Activated naive CD8-positive, alpha-beta T cell treated with anti-CD3 and anti-CD28 coated beads, Interleukin-2, amount 50 U/mL, for 24 hours (primary cell): ENCODE measurements at places on chromosomes 12 and 14.

- no peaks in the 10 kb centered on the region for H3K36me3 ChIP-seq
- H3K27ac ChIP-seq = no peak overlapping the region
- H3K27me3 ChIP-seq = no peaks in the 10 kb centered on the region
- no peak overlapping the region for H3K4me3 ChIP-seq
Measured at GRCh38 chr12:117714203-117714602, 254.6 kb downstream of the KSR2 start.

DNA sequence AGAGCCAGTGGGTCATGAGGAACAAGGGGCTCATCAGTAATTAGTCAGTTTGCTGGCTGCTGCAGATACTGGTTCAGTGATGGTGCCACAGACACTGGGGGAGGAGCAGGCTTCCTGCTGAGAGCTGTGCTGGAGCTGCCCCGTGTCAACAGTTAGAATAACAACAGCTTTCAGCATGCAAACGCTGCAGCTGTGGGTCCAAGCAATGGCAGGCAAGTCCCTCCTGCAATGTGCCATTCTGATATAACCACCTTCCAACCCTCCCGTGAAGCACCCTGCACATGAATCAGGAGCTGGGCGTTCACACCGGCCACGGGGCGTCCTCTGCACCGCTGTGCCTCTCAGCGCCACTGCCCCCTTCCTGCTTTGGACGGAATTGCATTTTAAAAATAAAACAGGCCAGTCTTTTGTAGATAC is 258.4 kb upstream of the SFSWAP start:
- H3K4me3 ChIP-seq = no peak overlapping the region
- no peak overlapping the region for H3K27ac ChIP-seq
- peaks cover 3% of the 10 kb centered on the region for H3K27me3 ChIP-seq
- peak; percentile 35 for DNase-seq

DNA sequence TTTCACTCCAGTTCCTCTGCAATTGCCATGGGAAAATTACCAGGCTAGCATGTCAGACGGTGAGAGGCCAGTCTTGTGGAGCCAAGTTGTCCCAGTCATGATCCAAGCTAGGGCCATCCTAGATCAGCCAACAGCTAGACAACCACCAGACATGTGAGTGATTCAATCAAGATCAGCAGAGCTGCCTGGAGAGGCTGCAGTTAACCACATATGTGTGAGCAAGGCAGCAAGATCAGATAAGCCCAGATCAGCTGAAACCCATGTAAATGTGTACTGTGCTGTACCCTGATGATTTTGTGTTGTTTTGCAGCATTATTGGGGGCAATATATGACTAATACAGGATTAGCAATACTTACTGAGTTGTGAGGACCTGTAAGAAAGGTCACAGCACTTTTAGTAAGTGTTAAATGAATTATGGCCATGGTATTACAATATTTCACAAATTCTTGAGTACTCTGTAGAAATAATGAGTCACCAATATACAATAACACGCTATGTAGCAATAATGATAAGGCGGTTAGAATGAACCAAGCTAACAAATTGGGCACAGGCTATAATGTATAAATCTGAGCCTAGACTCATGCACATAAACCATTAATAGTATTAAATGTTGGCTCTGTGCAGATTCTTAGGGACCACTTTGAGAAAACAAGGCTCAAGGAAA is 91.4 kb downstream of the SUDS3 start:
- no peak overlapping the region for H3K27ac ChIP-seq
- no peak for DNase-seq
- no peaks in the 10 kb centered on the region for H3K27me3 ChIP-seq
- H3K4me1 ChIP-seq = no peaks in the 10 kb centered on the region
- no peak overlapping the region for H3K4me3 ChIP-seq
- H3K36me3 ChIP-seq = no peaks in the 10 kb centered on the region

GRCh38 chr14:49545716-49546115 is 40.5 kb downstream of the RPS29 start:
- H3K4me1 ChIP-seq = no peaks in the 10 kb centered on the region
- H3K27ac ChIP-seq = no peak overlapping the region
- H3K36me3 ChIP-seq = no peaks in the 10 kb centered on the region
- DNase-seq = no peak

GRCh38 chr12:68508576-68508975 is 102.1 kb upstream of the RAP1B start:
- no peaks in the 10 kb centered on the region for H3K27me3 ChIP-seq
- H3K36me3 ChIP-seq = no peaks in the 10 kb centered on the region
- H3K4me3 ChIP-seq = no peak overlapping the region
- no peak for DNase-seq

DNA sequence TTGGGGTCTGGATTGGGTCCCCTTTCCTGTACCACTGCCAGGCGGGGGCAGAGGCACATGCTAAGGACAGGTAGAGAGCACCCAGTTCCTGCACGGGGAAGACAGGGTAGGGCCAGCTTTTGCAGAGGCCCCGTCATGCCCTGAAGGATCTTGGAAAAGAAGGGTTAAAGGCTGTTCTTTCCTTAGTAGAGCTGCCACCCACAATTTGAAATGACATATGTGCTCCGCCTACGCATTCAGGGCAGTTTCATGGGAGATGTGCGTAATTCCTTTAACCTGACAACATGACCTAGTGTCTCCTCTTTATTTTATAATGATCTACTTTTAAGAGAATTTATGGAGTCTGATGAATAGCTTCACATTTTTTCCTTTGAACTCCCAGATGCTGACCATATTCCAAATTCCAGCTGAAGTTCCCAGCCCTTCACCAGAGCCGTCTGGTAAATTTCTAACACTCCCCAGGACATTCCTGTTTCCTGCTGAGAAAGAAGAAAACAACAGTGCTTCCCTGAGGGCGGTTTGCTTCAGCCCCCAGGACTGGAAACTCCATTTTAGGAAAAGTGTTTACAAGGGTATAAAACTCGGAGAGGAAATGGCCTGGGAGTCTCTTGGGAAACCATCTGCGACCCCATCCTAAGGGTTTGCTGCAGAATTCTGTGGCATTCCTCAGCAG is 58.9 kb upstream of the PLEKHG3 start:
- no peak for DNase-seq
- no peak overlapping the region for H3K27ac ChIP-seq
- H3K27me3 ChIP-seq = peaks cover 5% of the 10 kb centered on the region
- no peaks in the 10 kb centered on the region for H3K36me3 ChIP-seq

DNA sequence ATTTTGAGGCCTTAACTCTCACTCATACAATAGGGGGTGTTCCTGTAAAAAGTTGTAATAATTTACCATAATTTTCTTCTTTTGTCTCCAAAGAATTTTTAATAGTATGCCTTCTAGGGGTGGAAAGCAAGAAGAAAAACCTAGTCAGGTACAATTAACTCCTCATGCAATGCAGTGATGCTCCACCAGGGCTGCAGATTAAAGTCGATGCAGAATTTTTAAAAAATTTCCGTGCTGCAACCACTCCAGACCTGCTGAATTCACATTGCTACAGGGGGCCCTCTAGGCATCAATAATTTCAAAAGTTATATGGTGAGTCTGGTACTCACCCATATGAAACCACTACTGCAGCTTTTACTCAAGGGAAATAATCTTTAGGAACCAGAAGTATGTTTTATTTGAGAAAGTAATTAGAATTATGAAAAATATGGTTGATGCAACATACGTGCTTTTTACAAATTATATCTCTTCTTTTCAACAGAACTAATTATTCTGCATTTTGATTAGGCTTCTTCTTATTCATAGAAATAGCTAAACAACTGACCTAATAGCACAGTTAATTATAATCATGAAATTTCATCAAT is 353.2 kb downstream of the BCAT1 start:
- H3K27ac ChIP-seq = no peak overlapping the region
- peaks cover 8% of the 10 kb centered on the region for H3K27me3 ChIP-seq
- H3K36me3 ChIP-seq = no peaks in the 10 kb centered on the region
- H3K4me3 ChIP-seq = no peak overlapping the region
- DNase-seq = no peak
- H3K4me1 ChIP-seq = peaks cover 12% of the 10 kb centered on the region

DNA sequence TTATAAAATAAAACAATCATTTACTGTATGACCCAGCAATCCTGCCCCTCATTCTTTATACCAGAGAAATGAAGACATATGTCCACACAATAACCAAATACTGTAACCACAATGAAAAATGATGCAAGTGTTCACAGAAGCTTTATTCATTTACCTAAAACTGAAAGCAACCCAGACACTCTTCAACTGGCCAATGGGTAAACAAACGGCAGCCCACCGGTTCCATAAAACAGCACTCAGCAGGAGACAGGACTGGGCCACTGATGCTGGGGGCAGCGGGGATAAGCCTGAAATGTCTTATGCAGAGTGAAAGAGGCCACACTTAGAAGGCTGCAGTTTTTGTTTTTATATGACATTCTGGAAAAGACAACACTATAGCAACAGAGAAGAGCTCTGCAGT is 15.1 kb downstream of the DDX51 start:
- no peak overlapping the region for H3K4me3 ChIP-seq
- no peaks in the 10 kb centered on the region for H3K27me3 ChIP-seq
- peaks cover 47% of the 10 kb centered on the region for H3K36me3 ChIP-seq

- DNase-seq = no peak
- H3K36me3 ChIP-seq = no peaks in the 10 kb centered on the region
- H3K4me3 ChIP-seq = no peak overlapping the region
- no peaks in the 10 kb centered on the region for H3K4me1 ChIP-seq
Measured at GRCh38 chr12:126424696-126425095, 1359.5 kb downstream of the AACS start.

DNA sequence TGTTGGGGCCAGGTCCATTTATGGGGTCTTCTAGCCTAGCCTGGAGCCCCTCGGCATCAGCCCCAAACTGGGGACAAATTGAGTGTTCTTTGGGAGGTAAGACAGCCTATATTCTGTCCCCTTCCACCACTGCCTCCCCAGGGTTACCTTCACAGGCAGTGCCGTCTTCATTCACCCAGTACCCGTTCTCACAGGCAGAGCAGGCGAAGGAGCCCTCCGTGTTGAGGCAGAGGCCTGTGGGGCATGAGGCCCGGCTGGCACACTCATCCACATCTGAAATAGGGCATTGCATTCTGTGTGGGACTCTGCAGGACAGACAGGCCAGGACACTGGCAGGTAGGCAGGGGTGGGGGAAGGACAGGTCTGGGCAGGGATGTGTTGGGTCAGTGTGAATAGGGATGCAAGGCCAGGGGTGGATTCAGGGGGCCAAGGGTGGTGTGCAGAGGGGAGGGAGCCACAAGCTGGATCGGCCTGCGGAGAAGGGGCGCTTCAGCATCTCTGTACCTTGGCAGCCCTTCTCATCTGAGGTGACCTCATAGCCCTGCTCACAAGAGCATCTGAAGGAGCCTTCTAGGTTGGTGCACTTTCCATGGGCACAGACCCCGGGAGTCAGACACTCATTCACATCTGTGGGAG is 16.1 kb downstream of the ISCA2 start:
- no peak overlapping the region for H3K4me3 ChIP-seq
- no peak overlapping the region for H3K27ac ChIP-seq

DNA sequence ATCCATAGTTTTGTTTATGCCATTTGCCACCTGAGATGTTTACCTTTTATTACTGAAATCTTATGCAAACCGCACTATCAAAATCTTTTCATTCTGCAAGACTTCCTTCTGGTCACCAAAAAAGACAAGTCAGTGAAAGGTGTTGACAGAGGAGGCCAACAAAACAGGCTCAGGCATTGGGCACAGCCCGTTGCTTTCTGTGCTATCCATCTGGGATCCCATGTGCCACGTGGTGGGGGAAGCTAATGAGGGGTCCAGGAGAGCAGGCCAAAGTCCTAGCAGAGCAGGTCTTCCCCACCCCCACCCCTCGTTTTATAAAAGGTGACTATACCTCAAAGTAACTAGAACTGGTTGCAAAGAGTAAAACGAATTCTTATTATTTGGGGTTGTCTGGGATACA is 1.2 kb downstream of the ALDH1L2 start:
- peak overlapping the region; percentile 31 for H3K4me3 ChIP-seq
- H3K27ac ChIP-seq = no peak overlapping the region
- DNase-seq = no peak

- DNase-seq = no peak
- H3K36me3 ChIP-seq = peaks cover 3% of the 10 kb centered on the region
- H3K27me3 ChIP-seq = no peaks in the 10 kb centered on the region
- no peak overlapping the region for H3K4me3 ChIP-seq
- peak overlapping the region; percentile 41 for H3K27ac ChIP-seq
Measured at GRCh38 chr12:68483592-68484383, 126.9 kb upstream of the RAP1B start.

DNA sequence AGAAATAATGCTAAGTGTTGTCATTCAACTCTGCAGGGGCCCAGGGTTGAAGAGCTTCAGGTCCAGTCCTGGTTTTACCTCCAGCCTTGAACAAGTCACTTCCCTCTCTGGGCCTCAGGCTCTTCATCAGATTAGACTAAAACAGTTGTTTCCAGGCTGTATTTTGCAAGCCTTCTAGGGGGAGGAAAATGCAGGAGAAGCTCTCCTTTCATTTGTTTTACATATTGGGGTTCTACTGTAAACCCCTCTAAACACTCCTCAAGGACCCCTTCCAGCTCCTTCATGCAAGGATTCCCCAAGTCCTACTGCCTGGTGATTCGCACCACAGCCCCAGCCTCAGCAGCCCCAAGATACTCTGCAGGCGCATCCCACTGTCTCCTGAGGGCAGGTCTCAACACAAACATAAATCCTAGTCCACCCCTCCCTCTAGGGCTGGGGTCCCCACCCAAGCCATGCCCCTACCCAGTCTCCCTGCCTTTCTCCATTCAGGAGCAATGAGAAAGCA is 2.7 kb downstream of the SDR9C7 start:
- peaks cover 5% of the 10 kb centered on the region for H3K27me3 ChIP-seq
- DNase-seq = peak; percentile 10
- no peaks in the 10 kb centered on the region for H3K36me3 ChIP-seq
- H3K4me3 ChIP-seq = no peak overlapping the region
- peaks cover 4% of the 10 kb centered on the region for H3K4me1 ChIP-seq

DNA sequence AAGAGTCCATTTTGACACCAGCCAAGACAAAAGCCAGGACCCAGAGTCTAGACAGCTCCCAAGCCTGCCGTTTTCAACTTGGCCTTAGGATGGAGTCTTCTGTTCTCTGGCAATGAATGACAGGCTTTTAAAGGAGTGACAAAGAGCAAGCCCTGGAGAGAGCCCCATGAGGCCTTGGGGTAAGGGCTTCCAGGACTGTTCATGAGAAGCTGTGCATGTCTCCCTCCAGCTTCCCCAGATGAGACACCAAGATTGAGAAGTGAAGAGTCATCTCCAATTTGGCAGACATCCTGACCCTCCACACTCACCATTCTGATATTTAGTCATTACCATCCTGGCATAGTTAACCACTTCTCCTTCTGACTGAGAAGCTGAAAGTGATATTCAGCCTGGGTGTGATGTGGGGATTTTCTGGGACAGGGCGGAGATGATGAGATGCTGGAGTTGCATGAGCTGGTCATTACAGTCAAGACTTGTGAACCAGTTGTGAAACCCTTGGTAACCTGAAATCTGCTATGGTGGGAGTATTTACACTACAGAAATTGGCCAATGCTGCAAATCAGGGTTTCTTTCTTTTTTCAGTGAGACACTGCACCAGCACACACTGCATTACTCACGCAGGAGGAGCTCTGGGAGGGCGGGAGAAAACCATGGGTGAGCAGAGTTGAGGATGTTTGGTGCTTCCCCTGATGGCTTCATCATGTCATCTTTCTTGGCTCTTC is 77.8 kb downstream of the VCPKMT start:
- H3K4me3 ChIP-seq = peak overlapping the region; percentile 82
- H3K27me3 ChIP-seq = no peaks in the 10 kb centered on the region
- peak overlapping the region; percentile 98 for H3K27ac ChIP-seq
